ENCODE measurements at places on chromosomes 11 and 22.

DNA sequence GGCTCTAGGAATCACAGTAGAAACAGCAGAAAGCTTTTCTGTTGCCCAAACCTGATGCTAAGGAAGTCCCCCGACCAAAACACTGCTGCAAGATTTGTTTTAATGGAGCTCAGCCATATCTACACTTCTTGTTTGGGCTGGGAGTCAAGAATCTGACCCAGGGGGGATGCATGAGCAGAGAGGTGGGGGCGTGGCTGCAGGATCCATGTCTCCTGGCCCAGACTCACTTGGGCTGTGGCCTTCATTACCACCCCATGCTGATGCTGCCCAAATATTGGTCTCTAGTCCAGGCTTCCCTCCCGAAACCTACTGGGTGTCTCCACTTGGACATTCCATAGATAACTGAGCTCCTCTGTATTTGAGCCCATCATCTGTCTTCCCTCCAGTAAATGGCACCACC, 361.5 kb upstream of the LARGE1 start:
- DNase-seq = no peak

GRCh38 chr22:35882211-35883030, 146.2 kb downstream of the RBFOX2 start:
- DNase-seq = no peak

DNA sequence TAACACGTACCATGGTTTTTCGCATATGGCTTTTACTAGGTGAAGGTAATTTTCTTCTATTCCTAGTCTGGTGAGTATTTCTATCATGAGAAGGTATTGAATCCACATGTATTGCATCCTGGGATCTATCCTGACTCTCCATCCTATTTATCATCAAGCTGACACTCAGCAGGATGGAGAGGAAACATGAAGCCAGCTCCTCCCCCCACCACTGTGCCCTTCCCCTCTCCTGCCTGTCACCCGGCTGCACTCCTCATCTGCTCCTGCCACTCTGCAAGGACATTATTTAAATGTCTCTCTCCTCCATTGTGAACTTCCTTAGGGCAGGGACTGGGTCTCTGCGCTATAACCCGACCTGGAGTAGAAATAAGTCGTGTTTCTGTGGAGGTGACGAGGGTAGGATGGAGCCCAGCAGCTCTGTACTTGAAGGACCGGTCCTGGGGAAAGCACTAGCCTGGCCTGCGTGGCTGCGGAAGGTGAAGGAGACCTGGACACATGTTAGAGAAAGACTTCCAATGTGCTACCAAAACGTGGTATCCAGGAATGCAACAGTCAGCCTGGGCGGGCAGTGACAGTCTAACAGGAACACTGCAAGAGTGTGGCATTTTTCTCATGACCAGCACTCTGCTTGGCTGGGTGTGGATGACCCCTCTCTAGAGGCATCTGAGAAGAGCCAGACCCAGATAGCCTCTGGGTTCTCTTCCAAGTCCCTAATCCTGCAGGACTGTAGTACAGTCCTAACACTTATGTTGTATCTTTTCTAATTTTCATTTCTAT, 111.2 kb downstream of the MICAL3 start:
- no peak for DNase-seq

DNA sequence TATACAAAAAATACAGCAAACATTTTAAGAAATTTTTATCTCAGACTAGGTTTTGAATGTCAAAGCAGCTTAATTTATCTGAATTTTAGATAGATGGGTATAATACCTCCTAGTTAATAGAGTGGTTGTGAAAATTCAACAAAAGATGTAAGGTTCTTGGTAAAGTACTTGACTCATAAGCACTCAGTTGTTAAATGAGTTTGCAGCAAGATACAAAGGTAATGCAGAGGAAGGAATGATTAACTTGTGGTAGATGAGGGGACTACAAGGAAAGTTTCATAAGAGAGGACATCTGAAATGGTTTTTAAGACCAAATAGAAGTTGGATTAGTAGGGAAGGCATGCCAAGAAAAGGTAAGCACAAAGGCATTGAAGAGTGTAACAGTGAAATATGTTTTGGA, 37.4 kb downstream of the PPME1 start:
- DNase-seq = no peak

- no peak for DNase-seq
These were observed 4.7 kb downstream of the CSDC2 start for GRCh38 chr22:41565403-41566054.

DNA sequence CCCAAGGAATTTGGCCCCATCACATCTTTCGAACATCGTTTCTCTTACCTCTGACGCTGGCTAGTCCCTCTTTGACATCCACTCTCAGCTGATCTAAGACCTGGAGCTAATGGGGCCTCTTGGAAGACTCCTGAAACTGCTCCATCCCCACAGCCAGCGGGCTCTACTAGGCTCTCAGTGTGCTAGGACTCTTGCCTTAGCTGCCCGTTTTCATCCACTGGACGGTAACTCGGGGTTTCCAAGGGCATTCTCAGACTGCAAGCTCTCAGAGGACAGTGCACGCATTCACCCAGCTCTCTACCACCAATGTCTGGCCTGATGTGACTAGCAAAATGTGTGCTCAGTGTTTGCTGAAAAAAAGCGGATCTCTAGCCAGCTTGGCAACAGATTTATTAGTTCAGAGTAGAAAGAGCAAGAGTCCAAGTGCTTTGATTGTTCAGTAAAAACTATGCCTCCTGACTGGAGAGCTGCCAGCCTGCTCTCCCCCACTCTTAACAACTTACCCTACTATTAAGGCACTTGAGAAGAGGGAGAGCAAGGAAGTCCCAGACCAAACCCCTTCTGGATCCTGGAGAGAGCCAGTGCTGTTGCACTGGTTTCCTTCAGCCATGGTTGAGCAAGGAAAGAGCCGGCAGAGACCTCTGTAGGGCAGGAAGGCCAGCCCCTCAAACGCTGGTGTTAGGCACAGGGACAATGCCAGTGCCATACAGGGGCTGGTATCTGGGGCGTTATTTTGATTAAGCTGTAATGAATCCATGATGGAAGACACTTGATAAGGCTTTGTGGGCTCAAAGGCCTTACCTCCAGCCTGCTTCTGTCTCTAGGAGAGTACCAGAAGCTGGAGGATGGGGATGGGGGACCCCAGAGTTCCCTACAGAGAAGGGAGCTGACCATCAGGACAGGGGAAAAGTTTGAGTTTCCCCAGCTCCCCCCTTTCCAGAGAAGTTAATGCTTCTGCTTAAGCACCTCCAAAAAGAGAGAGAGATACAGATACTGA, 9.2 kb downstream of the RELA start:
- DNase-seq = no peak

DNA sequence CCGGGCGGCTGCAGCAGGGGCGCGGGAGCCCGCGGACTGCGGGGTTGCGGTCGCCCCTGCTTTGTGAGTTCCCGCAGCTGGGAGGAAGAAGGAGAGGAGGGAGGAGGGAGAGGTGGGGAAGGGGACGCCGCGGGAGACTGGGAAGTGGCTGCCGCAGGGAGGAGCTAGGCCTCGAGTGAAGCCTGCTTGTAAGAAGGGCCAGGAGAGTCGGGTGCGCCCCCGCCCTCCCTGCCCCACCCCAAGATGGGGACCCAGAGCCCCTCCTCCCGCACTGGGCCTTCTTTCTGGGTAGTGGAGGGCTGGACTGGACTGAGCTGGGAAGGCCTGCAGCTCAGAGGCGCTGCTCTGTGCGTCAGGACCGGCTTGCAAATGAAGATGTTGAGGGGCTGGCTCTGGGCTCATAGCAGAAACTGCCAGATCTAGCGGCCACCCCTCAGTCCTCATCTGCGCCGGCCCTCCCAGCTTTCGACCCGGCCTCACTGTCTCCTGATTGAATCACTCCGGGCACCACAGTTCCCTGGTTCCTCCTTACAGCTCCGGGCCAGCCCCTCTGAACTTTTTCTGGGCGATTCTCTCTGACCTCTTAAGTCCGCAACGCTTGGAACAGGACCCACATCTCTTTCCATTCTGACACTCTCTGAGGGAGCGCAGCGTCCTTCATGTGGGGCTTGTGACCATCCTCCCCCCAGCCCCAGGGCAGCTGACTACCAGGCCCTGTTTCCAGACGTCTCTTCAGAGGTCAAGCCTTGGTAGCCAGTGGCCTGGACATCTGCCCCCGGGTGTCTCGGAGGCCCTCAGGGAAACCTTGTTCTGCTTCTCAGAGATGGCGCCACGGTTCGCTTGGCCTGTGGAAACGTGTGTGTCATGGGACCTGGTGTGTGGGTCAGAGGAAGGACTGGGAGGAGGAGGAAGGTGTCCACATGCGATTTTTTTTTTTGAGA, 21.9 kb downstream of the SERPINH1 start:
- no peak for DNase-seq
